ENCODE measurements at places on chromosomes 12 and 14.

GRCh38 chr12:66627270-66627987 lies 51.4 kb downstream of the GRIP1 start:
- DNase-seq = no peak

GRCh38 chr14:42671636-42672035 lies 1065.0 kb downstream of the LRFN5 start:
- no peak for DNase-seq

DNA sequence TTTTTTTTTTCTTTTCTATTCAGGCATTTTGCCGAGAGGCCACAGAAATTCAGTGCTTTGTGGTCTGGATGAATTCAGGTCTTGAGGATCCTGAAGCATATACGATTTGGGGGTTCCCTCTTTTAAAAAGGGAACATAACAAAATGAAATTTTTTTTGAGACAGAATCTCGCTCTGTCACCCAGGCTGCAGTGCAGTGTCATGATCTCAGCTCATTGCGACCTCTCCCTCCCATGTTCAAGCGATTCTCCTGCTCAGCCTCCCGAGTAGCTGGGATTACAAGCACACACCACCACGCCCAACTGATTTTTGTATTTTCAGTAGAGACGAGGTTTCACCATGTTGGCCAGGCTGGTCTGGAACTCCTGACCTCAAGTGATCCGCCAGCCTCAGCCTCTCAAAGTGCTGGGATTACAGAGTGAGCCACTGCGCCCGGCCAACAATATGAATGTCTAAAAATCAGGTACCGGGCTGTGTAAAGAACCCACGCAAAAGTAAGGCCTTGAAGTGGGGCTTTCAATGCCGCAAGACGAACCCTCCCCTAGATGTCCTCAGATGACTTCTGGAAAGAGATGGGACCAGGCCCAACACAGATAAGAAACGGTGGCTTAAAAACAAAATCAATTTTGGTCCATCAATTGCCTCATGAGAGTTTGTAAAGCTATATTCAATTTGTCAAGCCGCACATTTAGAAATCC lies 30.0 kb downstream of the TESC start:
- DNase-seq = no peak

GRCh38 chr14:75714991-75715390 lies 53.9 kb downstream of the TTLL5 start:
- no peak for DNase-seq

DNA sequence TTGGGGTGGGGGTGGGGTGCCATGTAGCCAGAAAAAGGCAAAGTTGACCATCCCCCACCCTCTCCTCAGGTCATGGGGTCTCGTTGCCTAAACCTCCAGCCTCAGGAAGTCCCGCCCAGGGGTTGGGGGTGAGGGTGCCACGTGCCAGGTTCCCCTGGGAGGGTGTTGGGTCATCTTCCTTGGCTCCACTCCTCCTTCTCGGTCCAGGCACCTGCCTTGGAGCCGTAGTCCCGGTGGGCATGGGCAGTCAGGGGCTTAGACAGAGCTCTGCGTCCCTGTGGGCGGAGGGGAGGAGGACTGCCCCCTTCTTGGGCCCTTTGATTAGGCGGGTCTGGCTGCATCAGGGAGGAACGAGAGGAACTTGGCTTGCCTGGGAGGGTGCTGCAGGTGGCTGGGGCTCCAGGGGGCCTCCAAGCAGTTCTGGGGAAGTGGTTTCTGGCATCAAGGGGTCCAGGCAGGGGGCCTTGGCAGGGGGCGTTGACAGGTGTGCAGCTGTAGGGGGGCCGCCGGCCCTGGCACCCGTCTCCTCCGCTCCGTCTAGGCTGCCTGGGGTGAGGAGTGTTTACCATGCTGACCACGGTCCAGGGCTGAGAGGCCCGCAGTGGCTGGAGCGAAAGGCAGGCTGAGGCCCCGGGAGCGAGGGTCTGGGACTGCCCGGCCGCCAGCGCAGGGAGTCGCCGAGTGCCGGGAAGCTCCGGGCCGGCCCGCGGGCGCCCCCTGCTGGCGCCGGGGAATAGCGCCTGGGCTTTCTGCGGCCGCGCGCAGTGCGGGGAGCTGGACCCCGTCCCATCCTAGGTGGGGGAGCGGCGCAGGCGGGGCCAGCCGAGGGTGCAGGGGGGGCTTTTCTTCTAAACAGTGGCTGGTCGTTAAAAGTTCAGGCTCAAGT lies 7.9 kb downstream of the SETD1B start:
- peak; percentile 82 for DNase-seq
